ENCODE measurements at places on chromosomes 1 and 21. TPM values are rescaled to one million over a fixed set of nuclear protein-coding genes. Genes with fewer than 3 reads are reported as not detected.

The FAM131C gene
- under 0.01 TPM for total RNA-seq

The PGLYRP3 gene
- not detected for total RNA-seq

The RHBG gene
- not detected for total RNA-seq

The HRNR gene
- not detected for total RNA-seq

The S100B gene
- not detected for total RNA-seq
